A172 (cell line): ENCODE measurements at places on chromosomes 5 and 9.
A peak's percentile ranks its signal among the peaks of the same experiment; 100 is the strongest.

- no peak for DNase-seq
These were observed 4.5 kb upstream of the GPR21 start for GRCh38 chr9:123028973-123029372.

DNA sequence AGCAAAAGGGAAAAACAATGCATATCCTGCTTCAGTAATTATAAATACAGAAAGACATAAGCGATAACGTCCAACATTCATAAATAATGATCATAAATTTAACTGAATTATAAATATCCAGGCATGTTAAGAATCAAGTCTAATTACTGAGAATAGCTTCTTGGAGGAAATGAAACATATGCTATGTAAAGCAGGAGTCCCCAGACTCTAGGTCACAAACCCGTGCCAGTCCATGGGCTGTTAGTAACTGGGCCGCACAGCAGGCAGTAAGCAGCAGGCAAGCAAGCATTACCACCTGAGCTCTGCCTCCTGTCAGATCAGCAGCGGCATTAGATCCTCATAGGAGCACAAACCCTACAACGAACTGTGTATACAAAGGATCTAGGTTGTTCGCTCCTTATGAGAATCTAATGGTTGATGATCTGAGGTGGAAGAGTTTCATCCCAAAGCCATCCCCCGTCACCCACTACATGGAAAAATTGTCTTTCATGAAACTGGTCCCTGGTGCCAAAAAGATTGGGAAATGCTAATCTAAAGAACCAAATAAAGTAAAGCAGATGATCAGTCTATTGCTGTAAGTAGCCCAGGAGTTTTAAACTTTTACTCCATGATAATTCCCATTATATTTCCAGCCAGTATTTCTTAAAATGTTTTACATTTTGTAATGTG, 50.4 kb downstream of the CERT1 start:
- DNase-seq: no peak

DNA sequence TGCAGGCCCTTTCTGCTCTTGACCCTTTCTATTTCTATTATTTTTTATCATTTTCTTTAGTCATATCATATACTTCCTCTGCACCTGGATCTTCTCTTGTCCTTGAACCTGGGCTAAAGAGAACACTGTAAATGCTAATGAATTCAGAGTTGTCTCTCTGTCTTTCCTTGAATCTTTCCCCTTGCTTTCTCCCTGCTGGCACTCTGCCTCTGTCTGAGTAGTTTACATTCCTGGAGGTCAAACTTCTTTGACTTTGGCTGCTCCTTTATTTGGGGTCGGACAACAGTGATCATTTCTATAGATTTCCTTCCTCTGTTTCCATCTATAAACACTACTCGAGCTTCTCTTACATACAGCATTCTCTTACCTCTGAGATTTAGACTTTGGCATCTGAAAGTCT, 47.1 kb downstream of the IZUMO3 start:
- DNase-seq: no peak

- no peak for DNase-seq
These were observed 1043.8 kb upstream of the EDIL3 start for GRCh38 chr5:85428426-85428934.

DNA sequence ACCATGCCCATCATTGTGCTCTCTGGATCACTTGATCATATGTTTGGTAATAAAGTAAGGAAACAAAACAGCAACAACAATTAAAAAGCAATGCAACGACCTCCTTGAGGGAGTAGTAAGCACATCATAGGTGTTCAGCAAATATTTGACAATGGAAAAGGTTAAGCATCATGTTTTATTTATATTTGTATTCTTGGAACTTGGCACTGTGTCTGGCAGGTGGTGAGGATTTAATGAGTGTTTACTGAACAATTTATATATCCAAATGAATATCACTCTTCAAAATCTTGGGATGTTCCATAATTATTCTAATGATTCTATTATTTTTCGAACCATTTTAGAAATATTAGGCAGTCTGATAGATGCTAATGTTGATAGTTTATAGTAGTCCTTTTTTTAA, 6.2 kb downstream of the PIP5K1B start:
- no peak for DNase-seq

GRCh38 chr9:34025062-34025461, 23.6 kb downstream of the UBAP2 start:
- no peak for DNase-seq

DNA sequence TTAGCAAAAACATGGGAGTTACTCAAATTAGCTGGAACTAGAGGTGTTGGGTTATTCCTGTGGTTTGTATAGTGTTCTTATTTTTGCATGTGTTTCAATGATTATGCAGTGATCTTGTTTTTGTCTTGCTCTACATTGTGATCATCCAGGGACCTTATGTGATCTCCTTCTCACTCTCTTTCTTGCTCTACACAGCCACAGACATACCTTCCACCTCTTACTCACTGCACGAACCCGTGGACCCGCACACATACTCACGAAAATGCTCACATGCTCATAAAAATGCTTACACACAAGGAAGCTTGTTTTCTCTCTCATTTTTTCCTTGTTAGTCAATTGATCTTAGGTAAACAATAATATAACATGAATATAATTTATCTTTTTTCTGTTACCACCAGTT, 187.1 kb downstream of the KDM4C start:
- no peak for DNase-seq

DNA sequence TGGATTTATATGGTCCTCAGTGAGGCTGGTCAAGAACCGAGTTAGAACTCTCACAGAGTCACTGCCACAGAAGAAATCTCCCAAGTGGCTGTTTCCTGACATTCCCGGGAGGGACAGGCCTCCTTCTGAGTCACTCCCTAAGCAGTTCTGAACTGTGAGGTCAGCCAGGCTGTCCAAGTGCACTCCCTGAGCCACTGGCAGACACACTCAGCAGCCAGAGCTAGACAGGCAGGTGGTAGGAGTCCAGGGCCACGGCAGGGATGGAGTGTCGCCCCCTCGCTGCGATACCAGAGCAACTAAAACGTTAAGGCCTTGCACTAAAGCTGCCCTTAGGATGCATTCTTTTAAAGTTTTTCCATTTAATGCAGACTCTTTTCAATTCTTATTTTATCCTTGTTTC, 3.4 kb downstream of the IL4 start:
- peak; percentile 97 for DNase-seq

DNA sequence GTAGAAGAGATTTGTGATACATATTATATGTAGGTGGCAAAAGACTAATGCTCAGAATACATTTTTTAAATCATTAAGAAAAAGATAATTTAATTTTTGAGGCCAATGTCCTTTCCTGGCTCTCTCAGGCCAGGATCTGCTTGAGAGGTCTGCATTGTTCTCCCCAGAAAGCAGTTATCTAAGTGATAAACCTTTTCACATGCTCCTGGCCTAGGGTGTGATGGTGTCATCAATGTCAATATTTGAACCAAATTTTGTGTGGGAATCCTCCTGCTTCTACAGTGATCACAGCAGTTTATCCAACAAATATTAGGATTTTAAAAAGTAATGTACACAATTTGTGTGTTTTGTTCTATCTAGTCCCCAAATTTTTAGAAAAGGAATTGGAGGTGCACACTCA, 166.6 kb downstream of the DIRAS2 start:
- DNase-seq: no peak

GRCh38 chr5:112475747-112476365, 56.8 kb upstream of the EPB41L4A start:
- peak; percentile 10 for DNase-seq

DNA sequence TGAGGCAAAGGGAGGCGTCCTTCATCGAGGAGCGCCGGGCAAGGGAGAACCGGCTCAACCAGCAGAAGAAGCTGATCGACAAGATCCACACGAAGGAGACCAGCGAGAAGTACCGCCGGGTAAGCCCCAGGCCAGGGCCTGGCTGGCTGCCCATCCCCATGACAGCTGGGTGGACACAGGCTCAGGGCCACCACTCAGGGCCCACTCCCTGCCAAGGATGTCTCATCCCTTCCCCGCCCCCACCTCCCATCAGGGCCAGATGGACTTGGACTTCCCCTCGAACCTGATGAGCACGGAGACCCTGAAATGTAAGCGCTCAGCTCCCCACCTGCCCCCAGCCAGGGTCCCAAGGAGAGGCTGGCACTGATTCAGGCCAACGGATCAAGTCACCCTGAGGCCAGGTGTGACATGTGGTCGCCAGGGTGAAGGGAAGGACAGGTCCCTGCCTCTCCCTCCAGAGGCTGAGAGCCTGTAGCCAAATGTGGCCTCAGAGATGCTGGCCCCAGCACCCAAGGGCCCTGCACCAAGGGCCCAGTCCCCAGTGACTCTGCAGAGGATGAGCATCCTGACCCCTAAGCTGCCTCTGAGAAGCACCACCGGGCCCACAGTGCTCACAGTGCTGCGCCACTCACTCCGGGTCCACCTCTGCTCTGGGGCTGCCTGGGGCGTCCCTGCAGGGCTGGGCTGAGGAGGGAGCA, 3.1 kb upstream of the RABL6 start:
- DNase-seq: no peak

DNA sequence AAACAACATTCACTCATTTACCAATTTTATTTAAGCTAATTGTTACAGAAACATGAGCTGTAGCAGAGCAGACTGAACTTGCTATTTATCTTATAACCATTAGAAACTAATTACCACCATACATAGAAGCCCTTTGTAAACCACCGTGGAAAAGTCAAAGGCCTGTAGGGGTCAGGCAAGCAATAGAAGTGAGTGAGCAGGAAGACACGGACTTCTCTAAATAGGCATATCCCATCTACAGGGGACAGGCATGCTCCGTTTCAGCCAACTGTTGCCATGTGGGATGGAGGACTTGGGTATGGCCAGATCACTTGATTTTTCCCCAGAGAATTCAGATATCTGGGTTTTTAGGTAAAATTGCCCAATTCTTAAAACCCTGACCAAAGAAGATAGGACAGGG, 44.8 kb downstream of the PRRC1 start:
- DNase-seq: no peak

DNA sequence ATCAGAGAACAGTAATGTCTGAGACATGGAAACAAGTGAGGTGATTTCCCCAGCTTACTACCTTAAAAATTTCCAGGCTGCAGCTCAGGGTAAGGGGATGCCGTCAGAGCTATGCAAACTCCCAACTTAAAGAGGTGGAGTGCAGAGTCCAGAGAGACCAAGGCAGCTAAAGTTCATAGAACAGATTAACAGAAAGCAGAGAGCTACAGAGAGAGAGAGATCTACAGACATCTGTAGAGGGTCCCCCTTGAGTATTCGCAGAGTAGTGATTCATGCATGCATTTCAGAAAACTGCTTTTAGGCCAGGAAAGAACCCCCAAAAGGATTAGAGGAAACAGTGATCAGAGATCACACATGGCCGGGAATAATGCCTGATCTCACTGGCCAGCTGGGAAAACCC, 306.2 kb upstream of the PUM3 start:
- no peak for DNase-seq
